Activated CD4-positive, alpha-beta memory T cell treated with anti-CD3 and anti-CD28 coated beads, Interleukin-2, amount 10 ng/mL, durations not matched to agents 7 days and 5 days (primary cell): ENCODE measurements at places on chromosomes 3 and 15.
A peak's percentile ranks its signal among the peaks of the same experiment; 100 is the strongest.

- no peaks in the 10 kb centered on the region for H3K4me1 ChIP-seq
- H3K4me3 ChIP-seq = no peak overlapping the region
- H3K27me3 ChIP-seq = no peaks in the 10 kb centered on the region
- DNase-seq = no peak
- no peaks in the 10 kb centered on the region for H3K36me3 ChIP-seq
These were observed 844.3 kb downstream of the SI start for GRCh38 chr3:164233951-164234350.

DNA sequence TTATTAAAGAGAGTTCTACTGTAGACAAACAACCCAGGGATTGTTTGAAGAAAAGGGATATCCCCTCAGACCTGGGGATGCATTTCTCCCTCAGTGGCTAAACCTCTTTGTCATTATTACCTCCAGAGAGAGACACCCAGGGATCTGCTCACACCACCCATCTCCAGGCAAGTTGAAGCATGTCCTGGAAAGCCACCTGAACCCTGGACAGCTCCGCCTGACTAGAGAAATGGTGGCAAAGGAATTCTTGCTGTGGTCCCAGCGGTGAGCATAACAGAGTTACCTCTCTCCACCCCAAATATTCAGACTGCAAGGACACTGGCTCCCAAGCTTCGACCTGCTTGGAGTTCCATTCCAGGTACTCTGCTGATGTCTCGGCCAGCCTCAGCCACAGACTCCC, 320.2 kb downstream of the RORA start:
- H3K27ac ChIP-seq = no peak overlapping the region
- DNase-seq = no peak
- H3K4me1 ChIP-seq = peaks cover 9% of the 10 kb centered on the region
- H3K27me3 ChIP-seq = peaks cover 11% of the 10 kb centered on the region

DNA sequence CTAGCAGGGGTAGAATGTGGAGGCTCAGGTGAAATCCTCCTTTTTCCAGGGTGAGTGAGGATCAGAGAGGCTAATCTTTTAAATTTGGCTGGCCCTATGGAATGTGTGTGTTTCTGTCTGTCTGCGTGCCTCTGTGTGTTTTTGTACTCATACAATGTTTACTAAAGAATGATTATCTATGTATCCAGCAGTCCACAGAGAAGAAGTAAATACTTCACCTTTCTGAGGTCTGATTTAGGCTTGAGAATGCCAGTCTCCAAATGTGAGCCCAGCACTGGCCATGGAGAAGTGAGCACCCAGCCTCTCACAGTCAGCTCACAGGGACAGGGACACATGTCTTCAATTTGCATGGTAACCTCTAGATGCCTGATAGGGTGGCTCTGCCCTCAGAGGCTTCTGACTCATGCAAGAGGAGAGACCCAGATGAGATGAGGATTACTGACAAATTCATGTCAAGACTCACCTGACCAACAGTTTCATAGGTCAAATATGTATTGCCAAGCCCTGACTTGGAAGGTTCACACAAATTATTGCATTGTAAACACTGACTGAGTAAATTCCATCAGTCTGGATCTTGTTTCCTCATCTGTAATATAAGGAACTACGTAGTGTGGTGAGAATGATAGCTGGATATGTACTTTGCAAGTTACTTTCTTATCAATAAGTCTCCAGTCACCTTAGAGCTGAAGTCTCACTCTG, 31.0 kb downstream of the ENTPD3 start:
- H3K4me1 ChIP-seq = no peaks in the 10 kb centered on the region
- H3K36me3 ChIP-seq = no peaks in the 10 kb centered on the region
- H3K27me3 ChIP-seq = peaks cover 6% of the 10 kb centered on the region
- H3K27ac ChIP-seq = no peak overlapping the region

DNA sequence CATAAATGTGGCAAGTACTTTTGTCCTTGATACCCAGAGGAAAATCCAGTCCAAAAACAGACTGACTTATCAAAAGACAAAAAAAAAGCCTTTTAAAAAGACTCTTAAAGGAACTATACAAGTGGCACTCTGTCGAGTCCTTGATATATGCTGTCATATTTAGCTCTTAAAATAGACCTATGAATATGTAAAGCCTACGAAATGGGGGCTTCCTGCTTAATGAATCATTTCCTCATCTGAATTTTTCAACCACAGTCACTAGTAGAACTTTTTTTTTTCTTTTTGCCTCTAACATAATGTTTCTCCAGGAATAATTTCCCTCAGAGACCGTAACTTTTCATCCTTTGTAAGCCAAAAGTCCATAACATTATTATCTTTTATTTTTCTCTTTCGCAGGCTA, 95.8 kb downstream of the P3H2 start:
- H3K27me3 ChIP-seq = no peaks in the 10 kb centered on the region
- no peaks in the 10 kb centered on the region for H3K4me1 ChIP-seq
- no peak overlapping the region for H3K27ac ChIP-seq
- DNase-seq = no peak

DNA sequence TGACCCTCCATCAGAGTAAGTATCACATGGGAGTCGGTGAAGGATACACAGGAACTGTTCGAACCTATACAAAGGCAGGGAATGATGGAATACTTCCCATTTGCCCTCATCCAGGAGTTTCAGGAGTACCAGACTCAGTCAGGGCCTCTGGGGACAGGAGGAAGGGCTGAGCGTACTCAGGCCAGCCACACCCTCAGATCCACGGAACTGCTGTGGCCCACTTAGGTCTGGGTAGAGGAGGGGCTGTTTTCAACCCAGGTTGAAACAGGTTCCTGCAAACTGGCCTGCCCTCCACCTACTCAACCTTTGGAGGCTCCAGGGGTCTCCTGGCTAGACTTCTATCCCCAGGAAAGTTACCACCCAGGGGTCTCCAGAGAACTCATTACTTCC, 6.7 kb upstream of the IGDCC3 start:
- peaks cover 9% of the 10 kb centered on the region for H3K4me1 ChIP-seq
- no peaks in the 10 kb centered on the region for H3K36me3 ChIP-seq
- H3K4me3 ChIP-seq = peak overlapping the region; percentile 78
- peaks cover 38% of the 10 kb centered on the region for H3K27me3 ChIP-seq
- H3K27ac ChIP-seq = no peak overlapping the region
